ENCODE measurements at places on chromosomes 3 and 15. TPM values are rescaled to one million over a fixed set of nuclear protein-coding genes. Genes with fewer than 3 reads are reported as not detected.

GRCh38 chr3:88142094-88142624, 7.6 kb upstream of the C3orf38 start:
- no peak for DNase-seq

DNA sequence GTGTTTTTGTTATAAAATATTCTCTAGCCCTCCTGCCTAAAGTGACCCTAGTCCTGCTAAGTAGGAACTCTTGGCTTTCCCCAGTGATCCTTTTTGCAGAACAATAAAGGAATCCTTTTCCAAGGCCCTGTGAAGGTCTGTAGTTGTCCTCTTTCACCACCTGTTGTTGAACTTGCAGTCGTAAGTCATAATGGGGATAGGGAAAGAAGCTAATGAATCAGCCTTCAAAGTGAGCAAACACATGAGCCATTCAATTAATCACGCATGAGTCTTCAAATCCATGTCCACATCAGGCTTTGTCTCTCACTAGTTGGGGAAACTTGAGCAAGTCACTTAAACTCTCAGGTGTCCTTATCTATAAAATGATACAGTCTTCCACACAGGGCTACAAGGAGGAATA, 27.6 kb downstream of the ZNF860 start:
- no peak for DNase-seq

GRCh38 chr3:170500995-170501394, 82.3 kb downstream of the CLDN11 start:
- DNase-seq = no peak

DNA sequence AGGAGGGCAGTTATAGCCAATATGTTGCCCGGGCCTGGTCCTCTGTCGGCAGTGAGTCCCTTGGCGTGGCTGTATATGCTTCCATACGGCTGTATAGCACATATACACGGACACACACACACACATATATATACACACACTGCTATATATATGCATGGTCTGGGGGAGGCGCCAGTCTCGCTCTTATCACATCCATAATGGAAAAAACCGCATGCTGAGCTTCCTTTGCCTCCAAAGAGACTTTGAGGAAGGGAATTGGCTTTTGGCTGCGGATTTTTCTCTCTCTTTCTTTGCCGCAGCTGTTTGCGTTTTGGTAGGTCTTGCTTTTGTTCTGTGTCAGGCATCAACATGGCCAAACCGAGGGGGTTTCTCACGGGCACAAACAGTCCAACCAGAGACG, 11.3 kb upstream of the TMEM115 start:
- peak; percentile 56 for DNase-seq

GRCh38 chr3:142858043-142858442, 30.8 kb downstream of the PCOLCE2 start:
- DNase-seq = no peak

- DNase-seq = no peak
Observed at GRCh38 chr3:63824309-63824708, 5.2 kb downstream of the C3orf49 start.

OXTR gene
- total RNA-seq = 4.1 TPM

HGD gene
- not detected for total RNA-seq

DNA sequence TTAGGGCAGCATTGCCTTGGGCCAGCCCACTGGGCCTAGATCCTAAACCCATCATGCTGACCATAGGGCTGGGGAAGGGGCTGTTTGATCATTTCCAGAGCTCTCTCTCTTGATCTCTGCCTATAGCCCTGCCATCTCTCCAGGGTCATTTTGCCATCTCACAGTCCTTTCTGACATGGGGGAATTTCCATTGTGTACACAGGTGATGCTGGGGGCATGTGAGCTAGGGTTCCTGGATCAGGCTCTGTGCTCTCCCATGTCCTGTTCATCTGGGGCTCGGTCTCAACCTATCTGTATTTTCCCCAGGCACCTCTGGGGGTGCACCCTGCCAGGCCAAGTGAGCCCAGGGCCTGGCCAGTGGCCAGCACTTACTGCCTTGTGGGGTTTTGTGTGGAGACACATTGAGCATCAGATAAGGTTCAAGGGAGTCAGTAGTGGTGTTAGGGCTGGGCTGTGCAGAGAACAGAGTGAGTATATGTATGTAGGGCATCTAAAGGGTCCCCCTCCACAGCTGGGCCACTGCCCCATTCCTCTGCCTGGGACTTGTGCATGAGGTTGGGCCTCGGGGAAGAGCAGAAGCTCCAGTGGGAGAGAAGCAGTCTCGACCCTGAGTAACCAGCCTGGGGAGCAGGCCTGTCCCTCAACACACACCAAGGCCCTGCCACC, 25.7 kb upstream of the APEH start:
- DNase-seq = no peak
